Stimulated activated CD4-positive, alpha-beta T cell treated with anti-CD3 and anti-CD28 coated beads, TNF-alpha, amount 100 ng/mL, for 24 hours (primary cell): ENCODE measurements at places on chromosomes 12 and 14.

DNA sequence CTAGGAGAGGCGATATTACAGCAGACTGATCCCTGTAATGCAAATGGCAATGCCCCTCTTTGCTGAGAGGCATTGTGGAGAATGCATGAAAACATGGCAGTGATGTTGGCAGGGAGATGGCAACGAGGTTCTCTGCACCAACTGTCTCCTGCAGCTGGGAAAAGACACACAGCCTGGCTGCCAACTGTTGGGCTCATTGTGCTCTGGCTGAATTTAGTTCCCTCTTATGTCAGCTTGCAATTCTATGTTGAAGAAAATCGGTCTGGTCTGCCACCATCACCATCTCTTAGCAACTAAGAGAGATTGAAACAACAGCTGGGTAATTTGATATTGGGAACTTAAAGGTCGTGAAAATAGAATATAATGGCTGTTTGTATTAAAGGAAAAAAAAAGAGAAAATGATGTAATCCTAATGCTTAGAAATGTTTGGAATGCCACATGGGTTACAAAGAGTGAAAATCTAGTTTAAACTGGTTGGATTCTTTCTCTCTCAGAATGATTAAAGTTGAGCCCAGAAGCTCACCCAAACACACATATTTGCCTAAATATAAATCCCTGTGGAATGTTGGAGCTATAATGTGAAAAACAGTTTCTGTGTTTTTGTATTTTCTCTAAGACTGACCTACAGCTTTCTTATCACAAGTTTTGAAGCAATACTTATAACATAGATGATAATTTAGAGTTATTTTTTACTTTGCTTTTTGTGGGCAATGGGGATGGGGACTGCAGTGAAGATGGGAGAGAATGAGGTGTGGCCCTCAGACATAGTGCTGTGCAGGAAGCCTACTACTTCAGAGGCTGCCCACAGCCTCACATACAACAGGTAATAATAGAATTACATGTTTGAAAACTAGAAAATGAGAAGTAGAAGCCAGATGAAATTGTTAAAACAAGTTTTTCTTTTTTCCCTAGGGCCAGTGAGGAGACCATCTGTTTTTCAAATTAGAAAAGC, 143.7 kb downstream of the AKAP6 start:
- DNase-seq = no peak

DNA sequence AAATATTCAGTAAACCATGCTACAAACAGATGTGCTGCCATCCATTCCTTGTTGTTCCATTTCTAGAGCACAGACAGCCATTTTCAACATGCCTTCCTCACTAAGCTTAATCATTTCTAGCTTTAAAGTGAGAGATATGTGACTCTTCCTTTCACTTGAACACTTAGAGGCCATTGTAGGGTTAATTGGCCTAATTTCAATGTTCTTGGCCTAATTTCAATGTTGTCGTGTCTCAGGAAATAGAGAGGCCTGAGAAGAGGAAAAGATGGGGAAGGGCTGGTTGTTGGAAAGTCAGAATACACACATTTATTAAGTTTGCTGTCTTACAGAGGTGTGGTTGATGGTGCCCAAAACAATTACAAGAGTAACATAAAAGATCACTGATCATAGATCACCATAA, 435.1 kb downstream of the ZFP36L1 start:
- DNase-seq = no peak

- no peak for DNase-seq
Measured at GRCh38 chr14:91344096-91344495, 73.5 kb downstream of the CCDC88C start.

GRCh38 chr12:132597333-132598316, 12.8 kb downstream of the LRCOL1 start:
- no peak for DNase-seq

GRCh38 chr12:28172434-28173030, 17.7 kb upstream of the CCDC91 start:
- DNase-seq = no peak

DNA sequence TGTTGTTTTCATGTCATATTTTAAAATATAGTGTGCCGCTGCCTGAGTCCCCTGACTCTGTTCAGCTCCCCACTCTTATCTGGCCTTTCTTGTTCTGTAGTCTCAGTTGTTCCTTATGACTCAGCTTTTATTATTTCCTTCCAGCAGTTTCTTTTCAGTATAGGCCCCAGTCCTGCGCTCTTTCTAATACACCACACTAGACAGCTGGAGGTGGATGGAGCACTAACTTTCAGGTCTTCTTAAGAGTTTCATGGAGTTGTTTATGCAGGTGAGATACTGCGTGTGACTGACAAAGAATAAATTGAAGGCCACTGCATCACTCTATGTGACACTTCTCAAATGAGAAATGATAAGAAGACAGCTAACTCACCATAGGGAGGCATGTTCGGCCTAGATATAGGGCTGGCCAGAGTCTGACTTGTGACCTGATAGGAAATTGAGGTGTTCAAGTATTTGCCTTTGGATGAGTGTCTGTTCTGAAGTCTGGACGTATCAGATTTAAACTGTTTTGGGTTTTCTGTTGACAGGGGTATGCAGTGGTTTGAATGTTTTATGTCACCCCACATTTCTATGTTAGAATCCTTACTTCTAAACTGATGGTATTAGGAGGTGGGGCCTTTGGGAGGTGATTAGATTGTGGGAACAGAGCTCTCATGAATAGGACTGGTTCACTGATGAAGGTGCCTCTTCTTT, 60.8 kb upstream of the CLMN start:
- DNase-seq = no peak

DNA sequence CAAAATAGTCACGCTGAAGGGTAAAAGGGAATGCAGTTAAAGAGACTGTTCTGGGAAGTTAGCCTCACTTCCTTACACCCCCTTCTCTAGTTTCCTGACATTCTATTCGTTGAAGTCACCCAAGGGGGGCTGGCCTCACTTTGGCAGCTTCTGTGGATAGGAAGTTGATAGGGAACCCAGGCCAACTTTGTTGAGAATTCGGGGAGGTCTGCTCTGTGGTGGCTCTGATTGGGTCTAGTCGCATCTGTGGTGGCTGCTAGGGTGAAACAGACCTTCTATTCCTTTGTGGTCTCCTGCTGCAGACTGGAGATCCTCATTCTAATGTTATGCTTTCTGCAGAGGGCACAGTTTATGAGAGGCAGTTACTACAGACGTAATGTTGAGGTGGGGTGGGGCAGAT, 28.8 kb upstream of the GZMB start:
- DNase-seq = no peak

DNA sequence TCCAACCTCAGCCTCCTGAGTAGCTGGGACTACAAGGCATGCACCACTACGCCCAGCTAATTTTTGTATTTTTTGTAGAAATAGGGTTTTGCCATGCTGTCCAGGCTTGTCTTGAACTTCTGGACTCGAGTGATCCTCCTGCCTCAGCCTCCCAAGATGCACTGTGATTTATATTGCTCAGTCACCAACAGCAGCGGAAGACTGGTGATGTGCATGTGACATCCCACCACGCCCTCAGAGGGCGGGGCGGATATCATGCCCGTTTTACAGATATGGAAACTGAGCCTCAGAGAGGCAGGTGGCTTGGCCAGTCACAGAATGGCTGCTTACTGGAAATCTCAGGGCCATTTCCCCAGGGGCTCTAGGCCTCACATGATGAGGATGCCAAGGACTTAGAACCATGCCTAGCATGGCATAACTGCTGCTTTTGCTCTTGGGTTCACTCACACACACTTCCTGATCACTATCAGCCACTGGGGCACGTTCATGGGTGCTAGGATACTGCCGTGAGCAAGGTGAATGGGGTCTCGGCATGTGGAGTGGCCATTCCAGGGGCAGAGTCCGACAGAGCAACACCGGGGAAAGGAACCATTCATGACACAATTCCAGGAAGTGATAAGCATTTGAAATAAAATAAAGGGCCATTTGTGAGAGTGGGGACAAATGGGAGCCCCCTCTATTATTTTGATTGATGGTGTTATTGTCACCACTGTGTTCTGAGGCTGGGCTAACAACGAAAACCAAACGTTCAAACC, 31.9 kb downstream of the RBM19 start:
- no peak for DNase-seq

GRCh38 chr12:60266381-60266852, 670.6 kb downstream of the SLC16A7 start:
- DNase-seq = no peak

GRCh38 chr14:59664741-59665140, 88.1 kb upstream of the CCDC175 start:
- no peak for DNase-seq

- DNase-seq = no peak
Measured at GRCh38 chr12:124039276-124039675, 66.3 kb downstream of the ZNF664 start.

DNA sequence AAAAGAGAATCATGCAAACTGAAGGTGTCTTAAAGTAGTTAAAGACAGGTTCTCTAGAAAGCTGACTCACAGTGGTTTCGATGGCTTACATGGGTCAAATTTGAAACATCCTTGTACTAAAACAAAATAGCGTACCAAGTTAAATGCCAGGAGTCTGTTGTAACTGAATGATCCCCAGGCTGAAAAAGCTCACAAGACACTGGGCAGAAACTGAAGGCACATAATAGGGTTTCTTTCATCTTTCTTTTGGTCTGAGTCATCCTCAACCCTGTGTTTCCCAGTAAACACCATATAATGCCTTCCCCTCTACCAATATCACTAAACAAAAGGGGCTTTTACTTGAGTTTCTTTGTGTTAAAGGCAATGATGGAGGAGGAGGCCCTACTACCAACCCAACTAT, 12.8 kb downstream of the ZFYVE1 start:
- no peak for DNase-seq
